Nephron progenitor cell (in vitro differentiated cells): ENCODE measurements at places on chromosomes 2 and 18.
A peak's percentile ranks its signal among the peaks of the same experiment; 100 is the strongest.

DNA sequence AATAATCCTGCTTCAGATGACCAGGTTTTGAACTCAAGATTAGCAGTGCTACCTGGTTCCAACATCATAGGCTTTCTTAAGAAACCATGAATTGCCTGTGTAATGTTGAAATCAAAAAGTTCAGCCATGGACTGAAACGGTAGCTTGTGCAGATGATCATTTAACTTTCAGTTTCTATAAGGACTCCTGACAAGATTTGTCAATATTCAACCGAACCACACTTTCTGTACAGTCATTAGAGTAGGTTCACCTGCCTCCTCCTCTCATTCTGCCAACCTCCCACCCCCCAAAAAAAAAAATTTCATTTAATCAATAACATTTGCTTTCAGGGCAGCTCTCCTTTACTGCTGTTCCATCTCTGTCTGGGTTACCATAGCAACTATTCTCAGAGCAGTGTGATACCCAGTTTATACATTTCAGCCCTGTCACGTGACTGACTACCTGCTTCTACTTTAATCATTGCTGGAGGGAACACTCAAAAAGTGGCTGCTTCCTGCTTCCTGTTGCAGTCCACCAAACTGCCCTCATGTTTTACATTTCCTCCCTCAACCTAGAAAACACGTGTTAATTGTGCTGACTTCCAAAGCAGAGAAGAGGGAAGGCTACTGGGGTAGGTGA lies 275.5 kb downstream of the SS18 start:
- no peak overlapping the region for H3K27ac ChIP-seq
- no peak for DNase-seq
- peaks cover 21% of the 10 kb centered on the region for H3K27me3 ChIP-seq

- H3K27ac ChIP-seq: no peak overlapping the region
- H3K4me3 ChIP-seq: no peak overlapping the region
- H3K27me3 ChIP-seq: peaks cover 10% of the 10 kb centered on the region
These were observed 81.5 kb upstream of the RMDN2 start for GRCh38 chr2:37843556-37843955.

- H3K4me3 ChIP-seq: no peak overlapping the region
- no peak overlapping the region for H3K27ac ChIP-seq
- H3K36me3 ChIP-seq: peaks cover 87% of the 10 kb centered on the region
- DNase-seq: peak; percentile 26
These were observed 203.3 kb downstream of the TCF4 start for GRCh38 chr18:55384551-55385275.

GRCh38 chr2:74835831-74836674 lies 2.1 kb downstream of the HK2 start:
- peak overlapping the region; percentile 36 for H3K27ac ChIP-seq
- H3K4me1 ChIP-seq: peaks cover 44% of the 10 kb centered on the region
- peak overlapping the region; percentile 98 for H3K4me3 ChIP-seq
- H3K36me3 ChIP-seq: peaks cover 32% of the 10 kb centered on the region
- DNase-seq: peak; percentile 22

DNA sequence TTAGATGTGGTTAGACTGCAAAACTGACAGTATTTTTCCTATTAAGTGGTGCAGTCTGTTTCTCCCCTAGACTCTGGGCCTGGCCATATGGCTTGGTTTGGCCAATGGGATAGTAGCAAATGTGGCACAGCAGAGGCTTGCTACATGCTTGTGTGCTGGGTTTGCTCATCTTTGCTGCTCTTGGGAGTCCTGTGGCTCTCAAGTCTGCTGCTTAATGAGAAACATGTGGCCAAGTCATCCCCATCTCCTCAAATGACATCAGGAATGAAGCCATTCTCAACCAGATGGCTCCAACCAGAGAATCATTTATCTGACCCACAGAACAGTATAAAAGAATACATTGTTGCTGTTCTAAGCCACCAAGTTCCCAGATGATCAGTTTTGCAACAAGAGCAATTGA lies 57.1 kb upstream of the PAX3 start:
- no peaks in the 10 kb centered on the region for H3K27me3 ChIP-seq
- H3K4me1 ChIP-seq: peaks cover 32% of the 10 kb centered on the region
- no peak overlapping the region for H3K27ac ChIP-seq
- no peak for DNase-seq
- H3K36me3 ChIP-seq: peaks cover 1% of the 10 kb centered on the region

DNA sequence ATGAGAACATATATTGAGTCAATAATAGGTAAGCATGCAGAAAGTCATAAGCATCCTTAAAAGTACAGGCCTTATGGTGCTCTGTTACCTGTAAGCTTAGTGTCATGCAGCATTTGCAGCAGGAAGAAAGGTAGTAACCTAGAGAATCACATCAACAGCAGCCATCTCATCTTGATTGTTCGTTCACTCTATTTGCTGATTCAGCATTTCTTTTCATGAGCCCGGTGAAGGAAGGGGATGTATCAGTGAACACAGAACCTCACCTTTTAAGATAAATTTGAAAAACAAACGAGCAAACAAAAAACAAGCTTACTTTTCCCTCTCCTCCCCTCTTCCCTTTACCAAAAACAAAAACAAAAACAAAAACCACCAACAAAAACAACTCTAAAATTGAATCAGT lies 89.9 kb downstream of the MIB1 start:
- no peak for DNase-seq
- no peak overlapping the region for H3K4me3 ChIP-seq
- no peak overlapping the region for H3K27ac ChIP-seq
- no peaks in the 10 kb centered on the region for H3K27me3 ChIP-seq
- H3K4me1 ChIP-seq: peaks cover 23% of the 10 kb centered on the region

- H3K4me1 ChIP-seq: peaks cover 32% of the 10 kb centered on the region
- peak overlapping the region; percentile 98 for H3K27ac ChIP-seq
These were observed 21.7 kb upstream of the POLI start for GRCh38 chr18:54247511-54248175.

GRCh38 chr18:64809801-64810200 lies 660.9 kb upstream of the LINC00305 start:
- H3K4me1 ChIP-seq: peaks cover 13% of the 10 kb centered on the region
- peaks cover 4% of the 10 kb centered on the region for H3K27me3 ChIP-seq
- H3K27ac ChIP-seq: no peak overlapping the region

GRCh38 chr18:75586130-75586889 lies 158.8 kb upstream of the SMIM21 start:
- no peaks in the 10 kb centered on the region for H3K36me3 ChIP-seq
- H3K4me3 ChIP-seq: no peak overlapping the region
- H3K27ac ChIP-seq: no peak overlapping the region
- no peaks in the 10 kb centered on the region for H3K4me1 ChIP-seq
- H3K27me3 ChIP-seq: peaks cover 7% of the 10 kb centered on the region
- no peak for DNase-seq

DNA sequence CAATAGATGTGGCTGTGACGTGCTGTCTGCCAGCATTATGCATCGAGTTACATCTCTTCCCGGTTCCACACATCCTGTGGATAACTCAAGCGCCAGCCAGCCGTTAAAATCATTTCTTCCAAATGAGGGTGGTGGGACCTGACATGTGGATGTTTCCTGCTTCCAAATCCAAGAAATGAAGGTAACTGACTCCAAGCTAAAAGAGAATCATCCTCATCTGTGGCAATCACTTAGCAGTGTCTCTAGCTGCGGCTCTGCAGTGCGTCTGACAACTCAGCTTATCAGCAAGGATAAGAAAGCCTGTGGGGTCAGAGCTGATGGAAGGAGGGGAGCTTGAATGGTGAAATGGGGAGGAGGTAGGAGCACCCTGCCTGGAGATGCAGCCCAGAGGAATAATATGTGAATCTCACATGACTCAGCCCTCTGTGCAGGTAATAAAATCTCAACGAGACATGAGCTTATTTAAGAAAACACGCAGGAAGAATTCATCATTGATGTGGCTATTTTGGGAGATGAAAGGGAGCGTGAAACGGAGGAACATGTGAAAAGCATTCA lies 382.2 kb upstream of the TRIB2 start:
- H3K36me3 ChIP-seq: no peaks in the 10 kb centered on the region
- no peaks in the 10 kb centered on the region for H3K4me1 ChIP-seq
- no peak overlapping the region for H3K4me3 ChIP-seq
- no peak for DNase-seq
- H3K27me3 ChIP-seq: peaks cover 6% of the 10 kb centered on the region
